ENCODE measurements at places on chromosomes 3 and 15.
A peak's percentile ranks its signal among the peaks of the same experiment; 100 is the strongest.

DNA sequence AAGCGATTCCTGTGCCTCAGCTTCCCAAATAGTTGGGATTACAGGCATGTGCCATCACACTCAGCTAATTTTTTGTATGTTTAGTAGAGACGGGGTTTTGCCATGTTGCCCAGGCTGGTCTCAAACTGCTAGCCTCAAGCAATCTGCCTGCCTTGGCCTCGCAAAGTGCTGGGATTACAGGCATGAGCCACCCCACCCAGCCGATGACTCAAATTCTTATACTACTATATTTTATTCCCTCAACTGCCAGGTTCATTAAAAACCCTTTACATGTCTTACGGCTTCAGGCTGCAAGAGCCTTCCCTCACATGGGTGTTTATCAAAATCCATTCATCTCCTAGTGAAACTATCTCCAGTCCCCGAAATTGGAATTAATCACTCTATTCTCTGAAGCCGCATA is 63.4 kb downstream of the CBLB start:
- DNase-seq, result no peak

DNA sequence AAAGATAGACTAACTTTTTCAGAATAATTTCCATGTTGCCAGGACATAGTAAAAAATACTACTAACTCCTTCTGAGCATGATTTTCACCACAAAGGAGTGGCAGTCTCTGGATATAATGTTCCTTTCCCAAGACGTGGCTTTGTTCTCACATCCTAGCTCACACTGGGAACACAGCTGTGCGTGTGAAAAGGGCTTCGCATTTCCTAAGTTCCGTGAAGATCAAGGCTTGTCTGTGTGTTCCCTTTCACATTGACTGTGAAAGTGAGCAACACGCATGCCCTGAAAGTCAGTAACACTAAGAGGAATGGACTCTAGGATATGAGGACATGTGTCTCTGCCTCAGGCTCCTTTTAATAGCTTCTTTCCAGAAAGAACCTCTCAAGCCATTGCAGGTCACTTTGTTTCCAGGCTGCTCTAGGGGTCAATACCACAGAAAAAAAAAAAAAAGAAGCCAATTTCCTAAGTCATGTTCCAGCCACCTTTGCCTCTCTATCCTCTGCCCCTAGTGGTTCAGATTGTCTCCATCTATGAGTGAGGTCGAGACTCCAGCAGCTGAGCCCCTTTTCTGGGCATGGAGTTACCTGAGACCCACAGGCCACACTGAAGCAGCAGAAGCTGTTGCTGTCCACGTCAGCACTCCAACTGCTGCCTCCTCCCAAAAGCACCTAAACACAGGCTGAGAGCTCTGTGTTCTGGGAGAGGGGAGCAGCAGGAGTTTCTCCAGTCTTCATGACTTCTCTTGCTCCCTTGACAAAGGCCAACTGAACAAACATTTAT is 355.9 kb downstream of the RSL24D1 start:
- DNase-seq, result no peak

DNA sequence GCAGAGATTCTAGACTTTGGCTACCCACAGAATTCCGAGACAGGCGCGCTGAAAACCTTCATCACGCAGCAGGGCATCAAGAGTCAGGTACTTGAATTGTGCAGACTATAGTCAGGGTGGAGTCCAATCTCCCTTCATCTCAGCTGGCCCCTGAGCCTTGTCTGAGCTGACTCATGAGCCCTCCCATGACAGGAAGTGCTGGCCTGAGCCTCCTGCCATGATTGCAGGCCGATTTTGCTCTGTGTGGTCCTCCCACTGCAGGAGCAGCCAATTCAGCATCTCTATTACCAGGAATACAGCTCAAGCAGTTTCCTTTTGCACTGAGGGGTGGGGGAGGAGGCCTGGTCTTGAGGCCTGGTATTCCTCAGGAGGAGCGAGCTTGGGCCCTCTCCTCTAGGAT is 5.5 kb downstream of the AP2M1 start:
- DNase-seq, result peak; percentile 85

DNA sequence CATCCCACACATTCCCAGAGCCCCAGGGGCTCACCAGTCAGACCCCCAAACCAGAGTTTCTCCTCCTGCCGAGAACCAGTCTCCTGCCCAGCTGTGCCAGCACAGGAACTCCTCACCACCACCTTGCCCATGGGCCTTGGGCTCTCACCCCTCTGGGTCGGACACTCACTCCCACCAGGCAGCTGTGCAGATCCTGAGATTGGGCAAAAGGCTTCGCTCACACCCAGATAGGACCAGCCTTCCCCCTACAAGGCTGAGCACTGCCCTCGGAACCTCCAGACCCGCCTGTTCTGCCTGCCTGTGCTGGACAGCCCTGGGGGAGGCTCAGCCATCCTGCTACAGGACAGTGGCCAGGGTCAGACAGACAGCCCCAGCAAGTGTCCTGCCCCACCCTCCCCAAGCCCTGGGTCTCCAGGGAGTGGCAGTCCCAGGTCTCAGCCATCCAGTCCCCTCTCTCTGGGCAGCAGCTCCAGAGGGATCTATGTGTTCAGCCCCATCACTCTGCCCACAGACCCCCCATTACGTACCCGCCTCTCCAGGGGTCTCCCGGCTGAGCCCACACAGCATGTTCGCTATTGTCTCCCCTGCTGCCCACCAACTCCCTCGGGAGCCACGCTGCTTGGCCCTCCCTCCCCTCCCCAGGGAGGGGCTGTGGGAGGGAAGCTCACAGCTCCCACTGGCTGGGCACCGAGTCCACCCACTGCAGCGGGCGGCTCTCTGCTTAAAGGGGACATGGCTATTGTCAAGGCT is at the start of gene GRIP2:
TSS of gene GRIP2 (minus strand) at position 601 of the 750 bp plus-strand sequence. CDS start at position 567, 34 bp downstream.
- DNase-seq, result no peak

GRCh38 chr3:195897081-195897852 is 11.1 kb downstream of the TNK2 start:
- peak; percentile 68 for DNase-seq

GRCh38 chr15:99981839-99982658 is 248.8 kb upstream of the LYSMD4 start:
- no peak for DNase-seq

All from fibroblast of pulmonary artery (primary cell).